ENCODE measurements at places on chromosomes 6 and 20.

DNA sequence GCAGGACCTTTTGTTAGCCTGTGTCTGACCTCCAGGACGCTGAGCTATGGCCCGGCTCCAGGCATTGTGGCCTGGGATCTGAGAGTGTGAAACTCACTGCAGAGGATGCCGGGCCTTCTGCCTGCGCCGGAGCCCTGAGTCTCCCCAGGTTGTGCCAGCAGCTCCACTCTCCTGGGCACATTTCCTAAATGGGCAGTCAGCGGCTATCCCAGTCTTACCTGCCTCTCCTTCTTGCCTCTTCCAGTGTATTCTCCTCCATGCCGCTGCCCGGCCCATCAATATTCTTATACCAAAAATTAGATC is 397.8 kb downstream of the CDH4 start:
- no peak for DNase-seq

GRCh38 chr20:23298926-23299672 is 51.5 kb upstream of the NXT1 start:
- no peak for DNase-seq

DNA sequence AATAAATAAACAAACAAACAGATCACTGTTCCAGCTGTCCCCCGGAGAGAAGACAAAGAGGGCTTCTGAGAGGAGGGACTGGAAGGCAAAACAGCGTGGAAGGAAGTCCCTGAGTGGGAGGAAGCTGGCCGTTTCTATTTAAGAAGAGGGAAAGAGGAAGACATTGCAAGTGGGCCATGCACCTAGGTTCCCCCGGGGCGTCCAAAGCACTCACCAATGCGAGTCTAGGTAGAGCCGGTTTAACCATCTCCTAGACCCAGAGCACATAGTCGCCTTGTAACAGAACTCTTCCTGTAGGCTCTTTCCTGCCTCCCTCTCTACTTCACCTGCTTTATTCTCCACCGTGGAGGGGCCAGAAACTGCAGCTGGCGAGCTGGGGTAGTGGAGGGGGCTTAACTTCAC is 158.4 kb downstream of the ZDHHC14 start:
- DNase-seq, result no peak

DNA sequence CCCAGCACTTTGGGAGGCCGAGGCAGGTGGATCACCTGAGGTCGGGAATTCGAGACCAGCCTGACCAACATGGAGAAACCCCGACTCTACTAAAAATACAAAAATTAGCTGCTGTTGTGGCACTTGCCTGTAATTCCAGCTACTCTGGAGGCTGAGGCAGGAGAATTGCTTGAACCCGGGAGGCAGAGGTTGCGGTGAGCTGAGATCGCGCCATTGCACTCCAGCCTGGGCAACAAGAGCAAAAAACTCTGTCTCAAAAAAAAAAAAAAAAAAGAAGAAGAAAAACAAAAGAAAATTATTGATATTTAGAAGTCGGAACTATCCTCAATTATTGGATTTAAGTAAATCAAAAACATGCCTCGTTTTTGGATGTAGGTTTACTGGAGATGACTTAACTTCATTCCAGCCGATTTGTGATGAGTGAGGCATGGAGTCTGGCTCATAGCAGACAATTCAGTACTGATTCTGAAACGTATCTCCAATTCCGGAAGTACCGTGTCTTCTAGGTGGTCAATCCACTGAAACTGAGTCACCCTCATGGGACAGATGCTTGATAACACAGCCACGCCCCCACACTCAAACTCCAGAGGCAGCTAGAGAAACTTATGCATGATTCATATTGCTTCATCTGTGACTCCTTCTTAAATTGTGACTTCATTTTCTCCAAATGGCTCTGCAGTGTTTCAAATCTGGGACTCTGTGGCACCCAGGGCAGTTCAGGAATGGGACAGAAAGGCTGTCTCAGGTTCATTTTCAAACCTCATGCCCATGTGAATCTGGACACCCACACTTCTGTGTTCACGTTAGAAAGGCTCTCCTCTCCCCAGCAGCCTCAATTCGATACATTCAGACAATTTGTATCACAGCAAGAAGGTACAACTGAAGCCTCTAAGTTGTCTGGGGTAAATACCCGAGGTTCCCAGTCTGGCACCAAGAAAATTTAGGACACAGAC is 110.4 kb upstream of the ARMC2 start:
- peak; percentile 78 for DNase-seq

DNA sequence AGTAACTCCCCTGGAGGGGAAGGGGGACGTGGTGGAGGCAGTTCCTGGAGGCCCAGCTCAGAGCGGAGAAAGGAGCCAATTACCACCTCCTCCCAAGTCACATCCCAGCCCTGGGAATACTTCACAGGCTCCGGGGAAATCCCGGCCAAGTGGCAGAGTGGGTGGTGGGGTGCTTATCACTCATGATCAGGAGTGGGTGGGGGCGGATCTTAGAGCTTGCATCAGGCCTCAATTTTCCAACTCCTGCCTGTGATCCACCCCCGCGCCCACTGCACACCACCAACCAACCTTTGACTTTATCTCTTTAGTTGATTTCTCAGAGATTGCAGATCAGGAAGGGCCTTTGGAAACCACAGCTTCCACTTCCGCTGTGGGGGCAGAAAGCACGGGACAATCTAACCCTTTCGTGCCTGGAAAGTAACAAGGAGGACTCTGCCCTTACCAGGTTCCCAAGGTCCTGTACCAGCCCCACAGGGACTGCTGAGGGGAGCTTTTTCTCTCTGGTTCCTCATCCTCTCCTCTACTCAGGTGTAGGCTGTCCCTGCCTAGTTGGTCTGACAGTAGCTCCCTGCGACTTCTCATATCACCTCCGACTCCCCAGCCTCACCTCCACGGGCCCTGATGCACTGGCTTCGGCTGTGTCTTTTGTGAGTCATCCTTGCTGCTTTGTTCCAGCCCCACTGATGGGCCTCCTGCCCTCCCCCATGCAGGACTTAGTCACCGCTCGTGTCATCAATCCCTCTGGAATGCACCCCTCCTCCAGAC is 24.9 kb upstream of the IER3 start:
- DNase-seq, result peak; percentile 75

- DNase-seq, result no peak
Observed at GRCh38 chr6:67883500-67884366, 751.3 kb upstream of the ADGRB3 start.

DNA sequence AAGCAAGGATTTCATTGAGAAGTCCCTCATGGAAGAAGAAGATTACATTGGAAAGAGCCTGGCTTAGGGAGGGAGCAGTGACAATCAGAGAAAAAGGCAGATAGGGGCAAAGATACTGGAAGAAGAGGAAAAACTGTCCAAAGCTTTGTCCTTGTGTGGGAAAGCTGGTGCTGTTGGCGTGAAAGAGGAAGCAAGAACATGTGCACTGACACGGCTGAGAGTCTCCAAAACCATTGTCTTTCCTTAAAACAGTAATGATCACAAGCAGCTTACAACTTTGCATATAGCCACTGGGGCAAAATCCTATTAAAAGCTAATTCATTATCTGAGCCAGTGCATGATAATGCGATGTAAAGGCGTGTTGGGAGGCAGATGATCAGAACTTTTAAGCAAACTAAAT is 85.1 kb upstream of the ESR1 start:
- no peak for DNase-seq

DNA sequence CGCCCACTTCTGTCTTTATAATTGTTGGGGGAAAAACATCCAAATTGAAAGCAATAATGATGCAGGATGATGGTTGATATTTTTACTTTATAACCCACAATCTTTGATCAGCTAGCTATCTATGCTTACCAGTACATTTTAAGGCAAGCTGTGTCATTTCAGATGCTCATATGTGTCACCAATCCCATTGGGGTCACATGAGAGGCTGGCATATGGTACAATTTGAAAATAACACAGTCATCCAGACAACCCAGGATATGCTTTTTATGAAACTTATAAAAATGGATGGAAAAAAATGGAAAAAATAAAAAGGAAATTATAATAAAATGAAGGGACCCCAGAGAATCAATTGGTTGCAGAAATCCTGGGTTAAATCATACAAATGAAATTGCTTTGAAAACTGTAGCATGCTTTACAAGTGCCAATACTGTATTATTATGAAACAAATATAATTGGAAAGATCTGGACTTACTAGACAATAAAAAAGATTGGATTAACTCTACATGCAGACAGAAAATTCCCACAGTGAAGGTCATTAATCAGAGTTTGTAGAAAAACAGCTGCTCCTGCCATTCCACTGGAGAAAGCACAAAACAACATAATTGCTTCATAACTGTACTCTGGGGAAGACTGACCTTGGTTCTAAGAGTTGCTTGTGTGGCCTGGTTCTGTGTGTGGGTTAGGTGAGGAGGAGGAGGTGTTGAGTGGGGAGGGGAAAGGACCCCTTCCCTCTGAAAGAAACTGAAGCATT is 13.3 kb upstream of the PRIM2 start:
- peak; percentile 23 for DNase-seq

DNA sequence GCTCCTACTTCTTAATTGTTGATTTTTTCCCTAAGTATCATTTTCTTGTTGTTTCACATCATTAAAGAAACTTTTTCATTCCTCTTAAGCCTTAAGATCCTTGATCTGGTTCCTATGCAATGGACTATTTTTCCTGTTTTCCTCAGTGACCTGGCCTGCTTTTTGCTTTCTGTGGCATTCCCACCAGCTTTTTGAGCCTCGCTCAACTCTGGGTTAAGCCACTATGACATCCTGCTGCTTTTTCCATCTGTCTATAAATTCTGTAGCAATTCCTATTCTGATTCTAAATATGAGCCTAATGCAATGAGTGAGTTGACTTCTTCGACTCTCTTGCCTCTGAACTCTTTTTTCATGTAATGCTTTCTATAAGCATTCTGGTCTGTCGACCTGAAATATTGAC is 160.3 kb downstream of the GRM1 start:
- no peak for DNase-seq

GRCh38 chr20:50098259-50098658 is 14.7 kb downstream of the UBE2V1 start:
- DNase-seq, result no peak

- no peak for DNase-seq
Observed at GRCh38 chr6:129989396-129989795, 29.0 kb upstream of the L3MBTL3 start.

GRCh38 chr6:72080260-72080941 is 194.1 kb downstream of the RIMS1 start:
- DNase-seq, result no peak

GRCh38 chr6:159582736-159583135 is 110.3 kb downstream of the SOD2 start:
- DNase-seq, result no peak

GRCh38 chr20:59587570-59587969 is 16.8 kb upstream of the PHACTR3 start:
- no peak for DNase-seq

- DNase-seq, result no peak
Observed at GRCh38 chr6:133083248-133083967, 157.7 kb upstream of the EYA4 start.

GRCh38 chr6:113625850-113626249 is 231.3 kb upstream of the MARCKS start:
- DNase-seq, result no peak

DNA sequence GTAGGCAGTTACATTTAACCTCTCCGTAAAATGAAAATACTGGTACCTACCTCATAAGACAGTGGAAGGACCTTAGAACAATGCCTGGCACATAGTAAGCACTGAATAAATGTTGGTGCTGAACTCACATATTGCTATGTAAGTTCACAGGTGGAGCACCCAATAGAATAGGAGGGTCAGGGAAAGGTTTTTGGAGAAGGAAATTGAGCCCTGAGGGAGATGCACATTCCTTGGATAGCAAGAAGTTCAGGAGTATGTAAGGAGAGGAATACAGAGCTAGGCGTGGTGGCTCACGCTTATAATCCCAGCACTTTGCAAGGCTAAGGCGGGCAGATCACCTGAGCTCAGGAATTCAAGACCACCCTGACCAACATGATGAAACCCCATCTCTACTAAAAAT is 7.0 kb downstream of the UBE2C start:
- no peak for DNase-seq

DNA sequence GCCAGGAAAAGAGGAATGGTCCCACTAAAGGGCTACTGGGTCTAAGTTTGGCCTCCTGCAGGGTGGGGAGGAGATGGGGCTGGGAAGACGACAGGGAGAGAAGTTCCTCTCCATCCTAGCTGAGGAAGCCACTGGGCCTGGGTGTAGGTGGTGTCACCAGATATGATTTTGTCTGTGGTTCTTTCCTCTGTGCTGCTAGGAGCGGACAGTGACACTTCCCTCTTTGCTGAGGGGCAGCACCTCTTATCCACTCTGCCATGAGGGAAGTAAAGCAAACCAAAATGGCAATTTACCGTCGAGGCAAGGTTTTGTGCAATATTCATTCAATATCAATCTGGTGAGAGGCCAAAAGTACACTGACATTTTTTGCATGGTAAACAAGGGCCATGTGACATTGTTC is 33.0 kb upstream of the NR2E1 start:
- DNase-seq, result no peak

DNA sequence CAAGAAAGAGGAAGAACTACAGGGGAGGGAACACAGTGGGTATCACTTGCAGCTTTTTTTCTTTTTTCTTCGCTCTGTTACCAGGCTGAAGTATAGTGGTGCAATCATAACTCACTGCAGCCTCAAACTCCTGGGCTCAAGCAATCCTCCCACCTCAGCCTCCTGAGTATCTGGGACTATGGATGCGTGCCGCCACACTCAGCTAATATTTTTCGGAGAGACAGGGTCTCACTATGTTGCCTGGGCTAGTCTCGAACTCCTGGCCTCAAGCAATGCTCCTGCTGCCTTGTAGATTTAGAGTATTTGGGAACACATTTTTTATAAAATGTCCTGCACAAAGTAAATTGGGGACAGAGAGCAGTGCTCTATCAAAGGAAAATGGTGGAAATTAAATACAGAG is 28.3 kb downstream of the PARD6B start:
- DNase-seq, result no peak

DNA sequence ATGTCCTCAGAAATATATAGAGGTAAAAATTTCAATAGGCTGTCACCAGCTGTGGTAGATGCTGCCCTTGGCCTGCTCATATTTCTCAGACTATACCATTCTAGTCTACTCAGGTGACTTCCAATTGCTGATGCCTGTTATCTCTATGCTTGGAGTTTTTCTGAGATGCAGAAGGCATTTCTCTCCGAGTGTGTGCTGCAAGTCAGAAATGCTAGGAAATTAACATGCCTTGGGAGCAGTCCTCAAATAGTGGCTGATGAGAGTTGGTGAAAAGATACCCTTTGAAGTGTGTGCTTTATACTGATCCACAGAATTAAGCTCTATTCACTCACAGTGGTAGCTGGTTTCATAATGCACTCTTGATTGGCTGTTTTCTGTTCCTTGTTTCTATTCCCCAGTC is 43.2 kb upstream of the PKIB start:
- no peak for DNase-seq

- DNase-seq, result no peak
Observed at GRCh38 chr6:128365520-128366160, 154.8 kb downstream of the PTPRK start.

DNA sequence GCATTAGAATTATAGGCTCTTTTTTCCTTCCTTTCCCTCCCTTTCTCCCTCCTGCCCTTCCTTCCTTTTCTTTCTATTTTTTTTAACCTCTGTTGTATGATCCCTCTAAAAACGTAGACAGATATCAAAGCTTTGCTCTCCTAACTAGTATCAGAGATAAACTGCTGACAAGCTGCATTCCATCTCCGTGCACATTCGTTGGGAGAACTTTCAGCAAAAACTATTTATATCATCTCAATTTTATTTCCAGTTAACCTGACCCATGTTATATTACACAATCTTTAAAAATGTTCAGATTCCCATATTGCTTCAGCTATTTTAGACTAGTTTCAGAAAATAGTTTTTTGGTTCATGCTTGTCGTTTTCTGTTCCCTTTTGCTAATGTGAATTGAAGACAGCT is 47.3 kb downstream of the RNF217 start:
- no peak for DNase-seq

Data from A673 (cell line).